ENCODE measurements at places on chromosomes 6 and 20. TPM values are rescaled to one million over a fixed set of nuclear protein-coding genes. Genes with fewer than 3 reads are reported as not detected.

GRCh38 chr6:26216359-26216885 lies 129.2 kb downstream of the HFE start:
- peaks cover 33% of the 10 kb centered on the region for H3K4me1 ChIP-seq
- H3K4me3 ChIP-seq = peak overlapping the region; percentile 76
- H3K27me3 ChIP-seq = no peaks in the 10 kb centered on the region
- DNase-seq = peak; percentile 95

DNA sequence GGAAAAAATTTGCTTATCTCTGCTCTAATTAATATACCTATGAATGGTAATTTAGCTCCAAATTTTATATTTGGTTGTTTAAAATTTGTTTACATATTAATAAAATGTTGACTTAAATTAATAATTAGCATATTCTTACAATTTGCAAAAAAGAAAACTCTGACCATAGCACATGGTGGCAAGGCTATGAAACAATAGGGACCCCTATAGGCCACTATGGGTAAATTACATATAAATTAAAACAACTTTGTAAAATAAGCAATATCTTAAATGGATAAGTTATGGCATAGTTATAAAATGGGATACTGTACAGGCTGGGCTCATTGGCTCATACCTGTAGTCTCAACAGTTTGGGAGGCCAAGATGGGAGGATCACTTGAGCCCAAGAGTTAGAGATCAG lies 76.0 kb downstream of the MKKS start:
- DNase-seq = no peak
- no peaks in the 10 kb centered on the region for H3K27me3 ChIP-seq
- no peak overlapping the region for H3K27ac ChIP-seq
- no peaks in the 10 kb centered on the region for H3K36me3 ChIP-seq
- no peaks in the 10 kb centered on the region for H3K4me1 ChIP-seq

GRCh38 chr6:163947276-163947675 lies 532.8 kb downstream of the QKI start:
- H3K27ac ChIP-seq = no peak overlapping the region
- no peaks in the 10 kb centered on the region for H3K36me3 ChIP-seq

DNA sequence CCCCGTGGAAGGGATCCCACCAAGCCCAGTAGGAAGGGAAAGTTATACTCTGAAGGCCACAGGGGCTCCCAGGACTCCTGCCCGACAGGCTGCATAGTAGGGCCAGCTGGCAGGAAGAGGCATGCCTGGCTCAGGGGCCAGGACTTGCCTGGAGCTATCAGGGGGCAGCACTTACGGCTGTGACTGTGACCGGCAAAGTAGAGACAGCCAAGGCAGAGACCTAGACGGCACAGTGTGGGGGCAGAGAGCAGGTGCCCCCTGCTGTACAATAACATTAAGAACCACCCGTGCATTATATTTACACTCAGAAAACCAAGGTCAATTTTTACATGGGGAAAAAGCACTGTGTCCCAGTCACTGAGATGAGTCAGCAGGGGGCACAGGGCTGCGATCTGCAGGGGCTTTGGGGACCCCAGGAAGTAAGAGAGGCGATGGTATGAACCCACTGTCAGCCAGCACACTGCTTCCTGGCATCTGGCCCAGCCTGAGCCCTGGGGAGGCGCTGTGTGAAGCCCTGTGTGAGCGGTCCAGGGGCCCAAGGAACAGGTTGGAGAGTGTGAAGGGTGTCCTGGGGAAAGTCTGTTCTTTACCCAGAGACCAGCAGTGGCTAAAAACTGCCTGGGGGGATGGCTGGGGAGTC lies 9.9 kb downstream of the CCDC167 start:
- no peaks in the 10 kb centered on the region for H3K27me3 ChIP-seq
- peaks cover 22% of the 10 kb centered on the region for H3K36me3 ChIP-seq
- H3K4me1 ChIP-seq = peaks cover 78% of the 10 kb centered on the region
- H3K27ac ChIP-seq = peak overlapping the region; percentile 87

DNA sequence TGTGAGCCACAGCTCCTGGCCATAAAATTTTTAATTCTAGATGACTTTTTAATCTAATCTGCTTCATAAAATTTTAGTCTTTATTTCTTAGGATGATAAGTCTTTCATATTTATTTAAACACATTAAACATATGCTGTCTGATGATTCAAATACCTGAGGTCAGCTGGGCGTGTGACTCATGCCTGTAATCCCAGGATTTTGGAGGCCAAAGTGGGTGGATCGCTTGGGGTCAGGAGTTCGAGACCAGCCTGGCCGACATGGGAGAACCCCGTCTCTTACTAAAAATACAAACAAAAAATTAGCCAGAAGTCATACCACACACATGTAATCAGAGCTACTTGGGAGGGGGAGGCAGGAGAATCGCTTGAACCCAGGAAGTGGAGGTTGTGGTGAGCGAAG lies 53.1 kb downstream of the RBM24 start:
- no peaks in the 10 kb centered on the region for H3K36me3 ChIP-seq
- no peak for DNase-seq
- no peaks in the 10 kb centered on the region for H3K27me3 ChIP-seq
- H3K27ac ChIP-seq = no peak overlapping the region

- no peak for DNase-seq
- peaks cover 16% of the 10 kb centered on the region for H3K27me3 ChIP-seq
- no peak overlapping the region for H3K27ac ChIP-seq
- H3K36me3 ChIP-seq = no peaks in the 10 kb centered on the region
- no peaks in the 10 kb centered on the region for H3K4me1 ChIP-seq
- no peak overlapping the region for H3K4me3 ChIP-seq
These were observed 84.2 kb upstream of the BHLHE23 start for GRCh38 chr20:63090682-63091571.

DNA sequence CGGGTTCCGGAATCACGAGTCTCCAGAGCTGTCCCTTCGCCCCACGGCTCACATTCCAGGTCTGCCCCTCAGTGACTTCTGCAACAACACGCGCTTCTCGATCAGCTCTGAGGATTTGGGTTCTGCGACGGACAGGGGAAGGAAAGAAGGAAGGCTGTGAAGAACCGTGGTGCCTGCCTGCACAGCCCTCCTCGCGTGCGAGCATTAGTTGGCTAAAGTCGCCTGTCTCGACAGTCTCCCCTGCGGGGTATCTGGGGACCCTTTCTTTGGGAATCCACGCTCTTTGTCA lies 23.1 kb downstream of the VPS52 start:
- H3K36me3 ChIP-seq = peaks cover 17% of the 10 kb centered on the region
- H3K4me1 ChIP-seq = peaks cover 32% of the 10 kb centered on the region
- H3K27ac ChIP-seq = peak overlapping the region; percentile 98
- H3K27me3 ChIP-seq = no peaks in the 10 kb centered on the region
- no peak for DNase-seq

DNA sequence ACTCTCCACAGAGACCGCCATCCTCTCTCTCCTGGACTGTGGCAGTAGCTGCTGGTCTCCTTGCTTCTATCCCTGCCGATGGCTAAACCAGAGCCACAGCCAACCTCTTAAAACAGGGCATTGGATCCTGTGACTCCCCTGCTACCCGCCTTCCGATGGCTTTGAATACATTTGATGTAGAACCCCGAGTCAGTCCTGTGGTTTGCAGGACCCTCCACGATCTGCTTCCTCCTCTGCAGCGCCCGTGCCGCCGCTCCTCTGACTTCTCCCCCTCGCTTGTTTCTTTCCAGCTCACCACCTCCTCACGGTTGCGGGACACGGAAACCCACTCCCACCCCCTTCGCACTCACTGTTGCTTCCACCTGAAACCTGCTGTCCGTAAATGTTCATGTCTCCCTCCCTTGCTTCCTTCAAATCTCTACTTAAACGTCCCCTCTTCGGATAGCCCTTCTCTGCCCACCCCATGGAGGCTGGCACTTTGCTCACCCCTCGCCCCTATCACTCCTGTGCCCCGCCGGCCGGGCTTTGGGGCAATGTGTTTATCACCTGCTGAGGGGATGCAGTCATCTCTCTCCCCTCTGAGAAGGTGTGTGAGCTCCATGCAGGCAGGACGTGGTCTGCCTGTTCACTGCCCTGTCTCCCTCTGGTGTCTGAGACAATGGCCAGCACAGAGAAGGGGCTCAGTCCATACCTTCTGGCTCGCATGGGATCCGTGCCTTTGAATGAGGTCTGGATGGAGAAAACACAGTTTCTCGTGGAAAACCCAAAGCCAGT lies 67.8 kb downstream of the GFOD1 start:
- no peak overlapping the region for H3K27ac ChIP-seq
- no peak overlapping the region for H3K4me3 ChIP-seq
- no peaks in the 10 kb centered on the region for H3K36me3 ChIP-seq
- DNase-seq = no peak
- no peaks in the 10 kb centered on the region for H3K4me1 ChIP-seq

DNA sequence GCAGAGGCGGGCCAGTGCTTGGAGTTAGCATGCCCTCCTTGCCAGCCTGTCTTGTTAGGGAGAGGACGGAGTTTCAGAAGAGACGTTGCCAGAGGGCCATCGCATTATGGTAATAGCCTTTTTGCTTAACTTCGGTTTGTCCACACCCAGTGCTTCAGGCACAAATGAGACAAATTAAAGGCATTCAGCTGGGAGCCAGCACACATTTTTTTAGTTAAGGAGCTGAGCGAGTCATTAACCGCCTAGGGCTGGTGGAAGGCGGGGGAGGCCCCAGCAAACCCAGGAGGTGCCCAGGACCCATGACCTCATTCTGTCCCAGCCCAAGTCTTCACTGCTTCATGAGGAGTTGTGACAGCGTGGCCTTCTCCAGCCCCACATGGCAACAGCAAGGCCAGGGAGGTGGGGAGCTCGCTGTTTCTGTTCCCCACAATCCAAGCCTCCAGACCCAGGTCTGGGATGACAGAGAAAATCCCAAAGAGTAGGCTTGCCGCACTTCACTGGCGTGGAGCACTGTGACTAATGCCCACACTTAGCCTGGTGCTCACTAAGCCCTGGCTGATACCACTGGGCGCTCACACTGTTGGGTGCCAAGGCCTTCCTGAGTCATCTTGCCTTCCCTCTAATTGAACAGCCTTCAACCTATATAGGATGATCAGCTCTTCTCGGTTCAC lies 237.1 kb downstream of the ANKRD60 start:
- H3K4me1 ChIP-seq = no peaks in the 10 kb centered on the region
- peaks cover 4% of the 10 kb centered on the region for H3K27me3 ChIP-seq
- no peak for DNase-seq
- H3K4me3 ChIP-seq = no peak overlapping the region
- no peak overlapping the region for H3K27ac ChIP-seq

GRCh38 chr20:21027569-21027968 lies 78.6 kb downstream of the LINC00237 start:
- no peak overlapping the region for H3K27ac ChIP-seq
- H3K4me3 ChIP-seq = no peak overlapping the region
- no peaks in the 10 kb centered on the region for H3K36me3 ChIP-seq
- no peaks in the 10 kb centered on the region for H3K4me1 ChIP-seq

GRCh38 chr20:52209154-52209571 lies 17.6 kb upstream of the ZFP64 start:
- H3K36me3 ChIP-seq = no peaks in the 10 kb centered on the region
- H3K4me3 ChIP-seq = no peak overlapping the region
- H3K4me1 ChIP-seq = no peaks in the 10 kb centered on the region
- no peak overlapping the region for H3K27ac ChIP-seq
- H3K27me3 ChIP-seq = no peaks in the 10 kb centered on the region
- DNase-seq = no peak

DNA sequence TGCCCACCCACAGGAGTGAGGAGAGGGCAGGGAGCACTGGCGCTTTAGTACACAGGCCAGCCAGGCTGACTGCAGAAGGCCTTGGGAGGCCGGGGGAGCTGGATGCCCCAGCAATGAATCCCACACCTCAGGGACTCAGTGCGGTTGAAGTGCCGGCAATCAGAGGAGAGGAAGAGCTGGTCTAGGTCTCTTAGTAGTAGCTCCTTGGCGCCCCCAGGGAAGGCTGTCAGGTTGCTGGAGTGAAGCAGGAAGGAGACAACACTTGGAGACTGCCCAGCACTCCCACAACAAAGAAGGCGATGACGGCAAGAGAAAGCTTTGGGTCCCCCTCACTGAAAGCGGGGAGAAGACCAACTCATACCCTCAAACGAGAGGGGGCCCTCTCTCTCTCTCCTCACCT lies 8.3 kb upstream of the TNXB start:
- no peak overlapping the region for H3K4me3 ChIP-seq
- H3K27ac ChIP-seq = no peak overlapping the region
- no peak for DNase-seq
- peaks cover 4% of the 10 kb centered on the region for H3K4me1 ChIP-seq
- H3K27me3 ChIP-seq = no peaks in the 10 kb centered on the region

- H3K36me3 ChIP-seq = no peaks in the 10 kb centered on the region
- no peaks in the 10 kb centered on the region for H3K27me3 ChIP-seq
- H3K27ac ChIP-seq = no peak overlapping the region
- no peak for DNase-seq
- no peaks in the 10 kb centered on the region for H3K4me1 ChIP-seq
These were observed 85.3 kb downstream of the MAP7 start for GRCh38 chr6:136464874-136465273.

DNA sequence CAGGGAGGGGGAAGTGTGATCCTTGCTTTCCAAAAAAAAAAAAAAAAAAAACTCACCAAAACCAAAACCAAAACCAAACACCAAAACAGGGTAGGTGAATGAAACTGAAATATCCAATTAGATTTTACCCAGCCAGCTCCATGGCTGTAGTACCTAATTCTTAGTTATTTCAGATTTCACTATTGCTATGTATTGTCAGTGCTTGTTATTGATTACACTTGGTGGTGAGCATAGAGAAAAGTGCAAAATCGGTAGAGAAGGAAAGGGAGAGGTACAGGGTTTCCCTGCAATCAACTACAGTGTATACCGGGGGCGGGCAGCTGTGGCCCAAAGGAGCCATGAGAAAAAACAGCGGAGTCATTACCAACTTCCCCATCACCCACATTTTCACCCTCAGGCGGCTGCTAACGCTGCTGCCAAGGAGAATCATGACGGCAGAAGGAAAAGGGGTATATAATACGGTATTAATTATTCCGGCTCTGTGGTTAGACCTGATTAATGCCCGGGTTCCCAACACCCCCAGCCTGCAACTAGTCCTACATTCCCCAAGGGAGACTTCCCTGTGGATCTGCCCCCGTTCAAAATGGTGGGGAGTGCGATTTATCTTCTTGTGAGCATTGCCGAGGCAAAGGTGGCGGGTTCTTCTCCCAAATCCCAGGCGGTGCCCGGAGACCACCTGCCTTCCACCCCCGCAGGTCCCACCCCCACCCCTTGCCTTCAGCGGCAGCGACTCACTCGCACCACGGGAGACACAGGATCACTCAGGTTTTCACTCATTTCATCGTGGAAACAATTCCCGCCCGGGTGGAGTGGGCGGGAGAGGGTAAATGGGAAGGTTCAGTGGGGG lies at the start of gene C6orf62:
Gene C6orf62, minus strand, starts transcription at position 30 of the 847 bp plus-strand sequence. CDS start 486 bp downstream, outside the sequence.
- peaks cover 39% of the 10 kb centered on the region for H3K36me3 ChIP-seq
- H3K4me3 ChIP-seq = peak within 1 kb of the TSS; percentile 98
- H3K27ac ChIP-seq = peak within 1 kb of the TSS; percentile 100
- no peaks in the 10 kb centered on the region for H3K27me3 ChIP-seq
- peaks cover 34% of the 10 kb centered on the region for H3K4me1 ChIP-seq
- DNase-seq = peak; percentile 22

The MRAP2 gene
- not detected for total RNA-seq

The PKHD1 gene
- total RNA-seq = not detected

The GJA1 gene
- not detected for total RNA-seq

The MSH5 gene
- 13.6 TPM for total RNA-seq
